ENCODE measurements at places on chromosomes 5 and 9. TPM values are rescaled to one million over a fixed set of nuclear protein-coding genes. Genes with fewer than 3 reads are reported as not detected.

DNA sequence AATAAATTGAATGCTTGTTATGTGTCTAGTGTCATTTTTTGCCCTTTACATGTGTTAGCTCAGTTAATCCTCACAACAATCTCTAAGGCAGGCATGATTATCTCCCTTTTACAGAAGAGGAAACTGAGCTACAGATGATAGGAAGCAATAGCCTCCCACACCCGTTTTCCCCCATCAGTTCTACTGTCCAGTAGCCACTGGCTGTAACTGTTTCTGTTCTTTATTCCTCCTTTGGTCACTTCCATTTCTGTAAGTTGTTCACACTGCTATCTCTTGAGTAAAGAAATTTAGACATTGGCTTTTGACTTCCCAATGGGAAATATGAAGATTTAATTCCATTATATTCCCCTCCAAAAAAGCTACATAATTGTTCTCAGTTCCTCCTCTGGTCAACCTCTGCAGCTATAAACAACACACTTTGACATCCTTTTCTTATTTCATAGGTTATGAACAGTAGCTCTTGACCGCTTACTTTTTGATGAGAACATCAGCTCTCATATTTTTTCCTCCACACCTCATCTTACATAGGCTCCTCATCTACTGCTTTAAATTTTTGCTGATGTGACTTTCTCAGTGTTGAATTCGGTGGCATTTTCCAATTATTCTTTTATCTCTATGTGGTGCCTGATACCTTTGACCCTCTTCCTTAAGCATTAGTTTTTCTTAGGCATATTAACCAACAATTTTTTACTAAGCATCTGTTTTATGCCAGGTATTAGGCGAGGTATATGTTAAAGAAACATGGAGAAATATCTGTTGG lies 21.4 kb downstream of the SPZ1 start:
- DNase-seq: no peak

ITGA1 gene
- polyA plus RNA-seq: 1.6 TPM

DNA sequence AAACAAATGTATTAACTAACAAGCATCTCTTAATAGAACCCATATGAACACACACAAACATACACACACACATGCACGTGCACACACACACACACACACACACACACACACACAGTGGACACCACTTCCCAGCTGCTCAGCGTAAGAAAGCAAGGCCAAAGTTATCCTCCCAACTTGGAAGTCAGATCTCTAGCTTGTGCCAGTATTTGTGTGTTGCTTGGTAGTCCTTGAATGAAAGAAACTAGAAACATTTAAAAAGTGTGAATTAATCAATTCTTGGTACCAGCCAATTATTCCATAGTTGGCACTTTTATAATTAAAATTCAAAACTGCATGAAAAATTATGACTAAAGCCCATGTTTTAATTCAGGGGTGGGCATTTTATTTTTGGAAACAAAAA lies 178.1 kb downstream of the TMEM161B start:
- no peak for DNase-seq

DNA sequence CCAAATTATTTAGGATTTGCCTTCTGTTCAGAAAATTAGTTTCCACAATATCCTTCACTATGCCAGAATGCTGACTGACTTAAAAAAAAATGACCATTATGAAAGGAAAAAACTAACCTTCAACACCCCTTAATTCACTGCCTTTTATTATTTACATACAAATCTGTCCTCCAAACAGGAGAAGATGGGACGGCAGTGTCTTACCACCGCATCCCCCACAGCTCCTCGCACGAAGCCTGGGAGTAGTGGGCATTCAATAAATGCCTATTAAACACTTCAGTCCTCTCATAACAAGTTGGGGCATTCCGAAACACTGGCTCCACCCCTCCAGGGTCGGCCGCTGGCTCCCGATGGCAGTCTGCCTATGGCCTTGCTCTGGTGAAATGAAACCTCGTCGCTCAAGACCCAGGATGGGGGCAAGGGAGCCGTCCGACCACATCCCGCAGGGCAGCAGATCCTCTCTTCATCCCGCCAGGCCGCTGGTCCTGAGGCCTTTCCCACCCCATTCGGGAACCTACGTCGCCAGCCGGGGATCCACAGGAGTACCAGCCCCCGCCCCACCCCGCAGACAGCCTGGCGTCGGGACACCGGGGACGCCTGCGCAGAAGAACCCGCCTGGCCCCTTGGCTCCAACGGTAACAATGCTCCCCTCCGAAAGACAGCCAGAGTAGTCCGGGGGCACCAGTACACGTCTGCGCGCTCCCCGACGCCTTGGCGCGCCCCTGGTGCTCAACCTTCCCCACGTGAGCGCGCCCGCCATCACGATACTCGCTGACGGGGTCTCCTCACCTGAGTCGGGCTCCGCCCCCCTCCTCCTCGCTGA lies 613 bp downstream of the ZBTB5 start:
- DNase-seq: peak; percentile 91

IL4 gene
- polyA plus RNA-seq: not detected

- DNase-seq: no peak
Measured at GRCh38 chr5:132684922-132685720, 11.3 kb downstream of the IL4 start.

S100Z gene
- 0.54 TPM for polyA plus RNA-seq

GRCh38 chr9:104907278-104907951 lies 20.5 kb downstream of the ABCA1 start:
- no peak for DNase-seq

RABGAP1 gene
- polyA plus RNA-seq: 6.7 TPM

- peak; percentile 50 for DNase-seq
Measured at GRCh38 chr9:76651119-76651705, 113.0 kb upstream of the PCA3 start.

SV2C gene
- not detected for polyA plus RNA-seq

All from small intestine (tissue), 16 donors.